ENCODE measurements at places on chromosomes 13 and 19. TPM values are rescaled to one million over a fixed set of nuclear protein-coding genes. Genes with fewer than 3 reads are reported as not detected.

The HNRNPM gene
- 164 TPM for total RNA-seq

The ATP4A gene
- not detected for total RNA-seq

The ONECUT3 gene
- not detected for total RNA-seq

The KCNK6 gene
- total RNA-seq = 7.3 TPM

Measured in upper lobe of left lung (tissue), 6 donors.